NCI-H1092 (cell line): ENCODE measurements at places on chromosomes 7 and 10.
A peak's percentile ranks its signal among the peaks of the same experiment; 100 is the strongest.

DNA sequence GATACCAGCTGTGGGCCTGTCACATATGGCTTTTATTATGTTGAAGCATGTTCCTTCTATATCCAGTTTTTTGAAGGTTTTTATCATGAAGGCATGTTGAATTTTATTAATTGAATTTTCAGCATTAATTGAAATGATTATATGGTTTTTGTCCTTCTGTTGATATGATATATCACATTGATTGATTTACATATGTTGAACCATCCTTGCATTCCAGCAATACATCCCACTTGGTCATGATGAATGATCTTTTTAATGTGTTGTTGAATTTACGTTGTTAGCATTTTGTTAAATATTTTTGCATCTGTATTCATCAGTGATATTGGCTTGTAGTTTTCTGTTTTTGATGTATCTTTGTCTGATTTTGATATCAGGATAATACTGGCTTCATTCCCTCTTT is 21.2 kb downstream of the PRSS37 start:
- DNase-seq, result no peak

GRCh38 chr10:108583877-108584276 is 1339.4 kb downstream of the XPNPEP1 start:
- no peak for DNase-seq

- no peak for DNase-seq
Observed at GRCh38 chr7:66236713-66237303, 31.7 kb downstream of the TPST1 start.

- no peak for DNase-seq
Observed at GRCh38 chr7:148914208-148914777, 30.2 kb upstream of the EZH2 start.

DNA sequence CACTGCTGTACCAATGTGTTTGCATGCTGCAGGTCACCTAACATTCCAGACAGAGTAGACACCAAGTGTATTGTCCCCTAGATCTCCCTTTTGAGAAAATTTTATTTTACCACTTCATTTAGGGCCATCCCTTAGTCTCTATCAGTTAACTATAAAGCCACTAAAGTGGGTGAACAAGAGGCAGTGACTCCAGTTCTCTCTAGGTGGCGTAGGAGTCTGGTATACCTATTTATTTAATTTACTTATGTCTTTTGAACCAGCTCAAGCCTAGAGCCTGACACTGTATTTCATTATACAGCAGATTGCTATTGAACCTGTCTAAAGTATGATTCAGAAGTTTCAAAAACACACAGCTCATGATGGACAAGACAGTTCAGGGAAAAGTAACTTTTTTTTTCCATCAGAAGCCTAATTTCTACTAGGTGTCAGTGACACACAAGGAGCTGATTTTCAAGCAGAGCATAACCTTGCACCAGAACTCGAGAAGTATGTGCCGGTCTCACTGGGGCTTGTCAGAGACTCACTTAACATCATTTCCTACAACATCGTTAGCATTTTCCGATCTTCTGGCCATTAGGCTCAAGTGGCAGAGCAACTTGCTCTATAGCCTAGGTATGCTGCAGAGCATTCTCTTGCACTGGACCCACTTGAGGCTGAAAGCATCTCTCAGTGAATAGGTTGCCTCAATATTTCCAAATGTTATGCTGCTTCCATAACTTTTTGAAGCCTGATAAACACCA is 175.4 kb downstream of the CDC14C start:
- no peak for DNase-seq

DNA sequence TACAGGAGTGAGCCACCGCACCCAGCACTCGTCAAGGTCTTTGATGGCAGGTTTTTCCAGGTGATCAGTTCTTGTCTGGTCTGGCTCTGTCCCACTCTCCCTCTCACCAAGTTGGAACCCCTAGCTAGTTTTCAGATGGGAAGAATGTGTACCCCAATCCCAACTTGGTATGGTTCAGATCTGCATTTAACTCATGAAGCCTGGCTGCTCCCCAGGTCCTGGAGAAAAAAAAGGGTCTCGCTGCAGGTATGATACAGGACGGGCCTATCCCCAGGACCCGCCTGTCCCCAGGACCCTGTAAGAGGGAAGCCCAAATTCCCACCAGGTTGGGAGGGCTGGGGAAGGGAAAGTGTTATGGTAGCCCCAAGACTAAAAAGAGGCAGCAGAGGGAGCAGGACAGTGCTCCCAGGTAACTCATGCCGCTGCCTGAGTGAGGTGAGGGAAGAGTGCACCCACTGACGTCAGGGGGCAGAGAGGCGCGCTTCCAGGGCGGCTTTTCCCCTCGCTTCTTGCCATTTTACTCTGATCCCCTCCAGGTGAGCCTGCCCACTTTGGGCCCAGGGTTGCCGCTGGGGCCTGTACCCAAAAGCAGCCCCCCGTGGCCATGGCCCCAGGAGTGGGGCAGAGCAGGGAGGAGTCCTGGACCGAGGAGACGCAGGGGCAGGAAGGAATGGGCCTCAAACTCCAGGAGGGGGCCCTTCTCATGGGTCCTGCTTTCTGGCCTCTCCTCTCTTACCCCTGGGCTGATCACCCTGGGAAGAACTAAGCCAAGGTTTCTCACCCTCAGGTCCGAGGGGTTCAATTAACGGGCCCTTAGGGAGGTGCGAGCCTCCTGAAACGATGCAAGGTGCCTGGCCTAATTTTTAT is 36.4 kb upstream of the SRRM3 start:
- DNase-seq, result no peak

DNA sequence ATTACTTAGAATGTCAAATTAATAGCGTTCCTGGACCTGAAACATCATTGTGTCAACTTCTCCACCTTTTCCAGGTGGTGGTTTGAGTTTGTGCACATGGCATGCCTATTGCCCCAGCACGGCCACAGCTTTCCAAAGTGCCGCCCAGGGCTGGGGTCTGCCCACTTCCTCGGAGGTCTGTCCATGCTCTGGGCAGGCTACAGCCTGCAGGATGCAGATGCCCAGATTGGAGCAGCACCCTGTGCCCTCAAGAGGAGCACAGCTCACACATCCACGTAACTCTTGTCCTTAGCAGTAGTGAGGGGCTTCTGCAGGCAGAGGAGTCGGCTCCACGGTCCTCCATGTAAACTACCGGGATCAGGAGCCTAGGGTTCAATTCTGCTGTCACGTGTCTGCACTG is 238.6 kb downstream of the EBF3 start:
- no peak for DNase-seq

DNA sequence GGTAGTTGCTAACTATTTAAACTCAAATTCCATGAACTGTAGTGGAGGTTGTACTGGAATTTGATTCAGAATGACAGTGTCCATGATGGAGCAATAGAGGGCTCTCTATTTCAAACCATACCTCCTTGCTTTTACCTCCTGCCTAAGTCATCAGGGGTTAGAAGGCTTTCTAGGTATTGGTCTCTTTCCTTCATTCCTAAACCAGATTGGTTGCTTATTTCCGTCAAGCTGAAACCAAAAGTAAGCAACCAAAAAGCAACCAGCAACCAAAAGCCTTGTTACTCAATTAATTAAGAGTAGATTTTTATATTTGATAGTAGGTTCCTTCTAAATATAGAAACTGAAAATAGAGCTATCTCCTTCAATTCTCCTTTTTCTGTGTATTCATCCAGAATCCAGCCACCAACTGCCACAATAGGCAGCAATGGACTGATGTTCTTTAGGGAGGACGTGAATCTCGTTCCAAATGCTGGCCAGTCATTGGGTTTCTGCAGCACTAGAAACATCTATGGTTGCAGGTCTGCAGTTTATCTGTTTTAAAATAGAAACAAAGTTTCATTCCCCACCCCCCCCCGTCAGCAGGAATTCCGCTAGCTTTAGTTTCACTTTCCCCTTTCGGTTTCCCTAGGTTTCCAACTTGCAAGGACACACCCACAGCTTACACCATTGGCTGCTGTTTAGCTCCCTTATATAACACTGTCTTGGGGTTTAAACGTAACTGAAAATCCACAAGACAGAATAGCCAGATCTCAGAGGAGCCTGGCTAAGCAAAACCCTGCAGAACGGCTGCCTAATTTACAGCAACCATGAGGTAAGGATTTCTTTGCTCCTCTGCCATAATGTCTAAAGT is at the start of gene IFIT1:
Gene IFIT1 (plus strand): TSS at position 717 of the 850 bp plus-strand sequence. CDS start 90 bp downstream, at position 807.
- no peak for DNase-seq

- peak; percentile 91 for DNase-seq
Observed at GRCh38 chr7:1028044-1028770, 16.1 kb upstream of the GPR146 start.
